ENCODE measurements at places on chromosomes 11 and 22.
A peak's percentile ranks its signal among the peaks of the same experiment; 100 is the strongest.

DNA sequence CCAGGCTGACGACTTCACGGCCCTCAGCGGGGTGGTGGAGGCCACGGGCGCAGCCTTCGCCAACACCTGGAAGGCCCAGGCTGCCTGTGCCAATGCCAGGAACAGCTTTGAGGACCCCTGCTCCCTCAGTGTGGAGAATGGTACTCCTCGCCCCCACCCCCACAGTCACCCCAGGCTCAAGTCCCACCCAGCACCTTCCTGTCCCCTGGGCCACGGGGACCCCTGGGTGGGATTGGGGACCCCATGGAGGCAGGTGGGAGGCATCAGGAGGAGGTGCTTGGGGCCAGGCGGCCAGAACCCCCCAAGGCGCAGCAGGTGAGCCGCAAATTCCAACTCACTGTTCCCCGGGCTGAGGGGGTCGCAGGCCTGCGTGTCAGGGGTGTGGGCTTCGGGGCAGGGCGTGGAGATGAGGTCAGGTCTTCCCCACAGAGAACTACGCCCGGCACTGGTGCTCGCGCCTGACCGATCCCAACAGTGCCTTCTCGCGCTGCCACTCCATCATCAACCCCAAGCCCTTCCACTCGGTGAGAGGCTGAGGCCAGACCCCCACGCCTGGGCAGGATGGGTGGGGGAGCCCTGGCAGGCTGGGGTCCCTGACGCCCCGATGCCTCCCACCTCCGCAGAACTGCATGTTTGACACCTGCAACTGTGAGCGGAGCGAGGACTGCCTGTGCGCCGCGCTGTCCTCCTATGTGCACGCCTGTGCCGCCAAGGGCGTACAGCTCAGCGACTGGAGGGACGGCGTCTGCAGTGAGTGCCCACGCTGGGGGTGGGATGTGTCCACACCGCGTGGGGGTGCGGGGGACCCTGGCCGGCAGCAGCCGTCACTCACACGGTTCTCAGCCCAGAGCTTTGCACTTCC, 9.4 kb downstream of the MUC5B start:
- no peak for DNase-seq

DNA sequence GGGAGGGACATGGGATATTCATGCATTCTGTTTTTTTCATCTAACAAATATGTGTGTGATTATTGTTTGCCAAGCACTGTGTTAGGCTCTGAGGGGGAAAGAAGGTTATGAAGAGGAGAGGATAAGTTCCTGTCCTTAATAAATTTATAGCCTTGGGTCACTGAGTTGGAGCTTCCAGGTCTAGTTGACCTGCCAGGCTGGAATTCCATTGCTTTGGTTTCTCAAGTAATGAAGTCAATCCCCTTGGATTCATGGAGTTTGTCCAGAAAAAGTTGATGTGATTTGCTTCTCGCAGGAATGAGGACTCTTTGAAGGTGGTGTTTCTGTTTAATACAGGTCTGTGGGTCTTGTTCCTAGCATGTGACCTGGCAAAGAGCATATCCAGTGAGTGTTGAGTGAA, 156.2 kb downstream of the ADAMTS15 start:
- no peak for DNase-seq

GRCh38 chr11:26323837-26324236, 8.1 kb upstream of the ANO3 start:
- DNase-seq: no peak

DNA sequence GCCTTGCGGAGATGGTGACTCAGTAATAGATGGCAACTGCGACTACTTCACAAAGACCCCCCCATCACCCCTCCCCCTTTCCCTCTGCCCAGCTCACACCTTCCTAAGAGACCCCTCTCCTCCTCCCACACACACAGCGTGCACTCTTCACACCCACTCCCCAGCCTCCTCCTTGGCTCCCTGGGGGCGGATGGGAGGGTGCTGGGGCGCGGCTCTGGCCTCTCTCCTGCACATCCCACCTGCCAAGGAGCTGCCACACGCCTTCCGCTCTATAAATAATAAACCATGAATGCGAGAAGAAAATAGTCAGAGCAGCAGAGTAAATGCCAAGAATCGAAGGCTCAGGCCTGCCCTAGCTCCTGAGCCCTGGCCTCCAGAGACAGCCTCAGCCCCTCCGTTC, 4.5 kb downstream of the P2RX3 start:
- no peak for DNase-seq

DNA sequence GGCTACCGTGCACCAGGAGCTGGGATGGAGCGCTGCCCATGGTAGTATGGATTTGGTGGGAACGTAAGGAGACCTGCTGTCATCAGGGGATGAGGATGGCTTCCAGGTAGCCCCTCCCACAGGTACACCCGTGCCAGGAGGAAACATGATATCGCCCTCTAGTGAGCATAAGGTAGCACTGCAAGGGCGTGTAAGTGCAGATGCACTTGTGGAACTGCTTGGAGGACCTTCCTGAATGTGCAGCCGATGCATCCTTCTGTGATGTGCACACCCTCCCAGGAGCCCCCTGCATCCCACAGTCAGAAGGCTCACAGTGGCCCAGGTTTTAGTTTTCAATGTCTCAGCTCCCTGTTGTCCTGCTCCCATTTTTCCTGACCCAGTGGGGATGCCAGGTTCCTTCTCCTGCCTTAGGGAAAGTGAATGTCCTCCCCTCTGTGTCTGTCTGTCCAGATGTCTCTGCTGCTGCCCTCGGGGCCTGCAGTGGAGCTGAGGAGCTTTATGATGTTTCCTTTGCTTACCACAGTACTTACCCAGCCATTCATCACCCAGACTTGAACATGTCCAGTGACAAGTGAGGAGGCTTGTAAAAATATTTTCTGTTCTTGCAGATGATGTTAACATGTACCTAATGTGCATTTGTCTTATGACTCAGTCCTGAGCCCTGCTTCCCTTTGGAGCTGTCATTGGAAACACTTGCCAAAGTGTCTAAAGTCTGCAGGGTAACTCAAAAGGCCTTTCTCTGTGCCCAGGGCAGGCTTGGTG, 49.2 kb downstream of the DBX1 start:
- peak; percentile 5 for DNase-seq

DNA sequence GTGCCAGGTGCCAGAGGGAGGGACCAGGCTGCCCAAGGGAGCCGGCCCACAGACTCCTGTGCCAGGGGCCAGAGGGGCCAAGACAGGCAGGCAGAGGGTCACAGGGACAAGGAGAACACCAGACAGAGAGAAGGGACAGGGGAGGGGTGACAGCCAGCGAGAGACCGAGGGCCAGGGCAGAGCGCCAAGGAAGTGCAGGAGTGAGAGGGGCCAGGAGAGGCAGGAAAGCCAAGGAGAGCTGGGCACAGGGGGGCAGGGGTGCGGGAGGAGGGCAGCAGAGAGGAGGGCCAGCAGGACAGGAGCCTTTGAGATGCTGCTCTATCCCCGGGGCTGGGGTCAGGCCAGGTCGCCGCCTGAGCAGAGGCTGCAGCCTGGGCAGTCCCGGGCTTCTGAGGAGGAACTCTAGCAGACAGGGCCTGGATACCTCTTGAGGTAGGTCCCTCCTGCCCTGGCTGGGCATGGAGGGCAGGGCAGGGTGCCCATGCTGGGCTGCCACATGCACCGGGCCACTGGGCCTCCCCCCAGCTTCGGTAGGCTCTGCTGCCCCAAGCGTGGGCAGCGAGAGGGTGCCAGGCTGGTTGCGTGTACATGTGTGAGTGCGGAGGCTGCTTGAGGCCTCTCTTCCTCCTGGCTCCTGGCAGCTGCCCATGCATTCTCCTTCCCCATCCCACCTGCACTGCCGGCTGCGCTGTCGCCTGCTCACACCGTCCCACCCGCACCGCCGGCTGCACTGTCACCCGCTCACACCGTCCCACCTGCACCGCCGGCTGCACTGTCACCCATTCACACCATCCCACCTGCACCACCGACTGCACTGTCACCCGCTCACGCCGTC, 12.2 kb downstream of the LSP1 start:
- DNase-seq: no peak

DNA sequence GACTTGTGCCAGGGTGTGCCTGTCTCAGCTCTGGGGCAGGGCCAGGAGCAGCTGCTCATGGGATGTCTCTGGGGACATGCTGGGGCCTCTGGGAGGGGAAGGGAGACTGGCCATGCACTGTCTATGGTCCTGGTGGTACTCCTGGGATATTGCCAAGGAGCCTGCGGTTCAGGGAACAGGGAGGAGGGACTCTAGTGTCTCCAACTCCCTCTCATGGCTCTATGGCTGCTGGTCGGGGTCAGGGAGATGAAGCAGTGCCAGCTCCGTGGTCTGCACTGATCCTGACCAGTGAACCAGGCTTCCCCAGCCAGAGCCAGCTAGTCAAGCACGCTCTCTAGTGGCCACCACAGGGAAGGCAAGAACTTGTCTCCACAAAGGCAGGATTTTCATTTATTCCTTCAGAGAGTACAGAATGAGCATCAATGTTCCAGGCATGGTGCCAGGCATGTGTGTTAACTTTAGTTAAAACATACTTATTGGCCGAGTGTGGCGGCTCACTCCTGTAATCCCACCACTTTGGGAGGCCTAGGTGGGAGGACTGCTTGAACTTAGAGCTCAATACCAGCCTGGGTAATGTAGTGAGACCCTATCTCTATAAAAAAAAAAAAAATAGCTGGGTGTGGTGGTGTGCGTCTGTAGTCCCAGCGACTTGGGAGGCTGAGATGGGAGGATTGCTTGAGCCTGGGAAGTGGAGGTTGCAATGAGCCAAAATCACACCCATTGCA, 2.5 kb upstream of the BEST1 start:
- peak; percentile 56 for DNase-seq

GRCh38 chr11:21630934-21631478, 561.9 kb upstream of the ANO5 start:
- no peak for DNase-seq
